ENCODE measurements at places on chromosomes 1 and 21.
A peak's percentile ranks its signal among the peaks of the same experiment; 100 is the strongest.

DNA sequence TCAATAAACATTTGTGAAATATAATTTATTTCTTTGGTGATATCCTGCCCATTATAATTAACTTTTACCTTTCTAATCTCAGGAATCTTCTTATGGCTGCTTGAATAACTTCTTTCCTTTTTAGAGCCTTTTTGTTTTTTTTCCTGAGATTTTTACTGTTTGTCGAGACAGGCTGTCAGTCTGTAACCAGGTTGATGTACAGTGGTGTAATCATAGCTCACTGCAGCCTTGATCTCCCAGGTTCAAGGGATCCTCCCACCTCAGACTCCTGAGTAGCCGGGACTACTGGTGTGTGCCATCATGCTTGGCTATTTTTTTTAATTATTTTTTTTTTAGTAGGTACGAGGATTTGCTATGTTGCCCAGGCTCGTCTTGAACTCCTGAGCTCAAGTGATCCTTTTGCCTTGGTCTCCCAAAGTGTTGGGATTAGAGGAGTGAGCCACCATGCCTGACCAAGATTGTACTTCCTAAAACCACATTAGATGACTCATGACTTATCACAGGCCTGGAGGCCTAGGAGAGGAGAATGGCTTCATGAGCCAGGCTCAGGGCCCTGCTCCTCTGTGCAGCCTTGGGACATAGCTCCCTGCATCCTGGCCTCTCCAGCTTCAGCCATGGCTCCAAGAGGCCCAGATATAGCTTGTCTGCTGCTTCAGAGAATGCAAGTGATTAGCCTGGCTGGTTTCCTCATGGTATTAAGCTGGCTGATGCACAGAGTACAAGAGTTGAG lies 48.6 kb downstream of the CTH start:
- peak; percentile 19 for DNase-seq

- DNase-seq = peak; percentile 13
These were observed 51.0 kb downstream of the CASQ2 start for GRCh38 chr1:115717541-115717940.

DNA sequence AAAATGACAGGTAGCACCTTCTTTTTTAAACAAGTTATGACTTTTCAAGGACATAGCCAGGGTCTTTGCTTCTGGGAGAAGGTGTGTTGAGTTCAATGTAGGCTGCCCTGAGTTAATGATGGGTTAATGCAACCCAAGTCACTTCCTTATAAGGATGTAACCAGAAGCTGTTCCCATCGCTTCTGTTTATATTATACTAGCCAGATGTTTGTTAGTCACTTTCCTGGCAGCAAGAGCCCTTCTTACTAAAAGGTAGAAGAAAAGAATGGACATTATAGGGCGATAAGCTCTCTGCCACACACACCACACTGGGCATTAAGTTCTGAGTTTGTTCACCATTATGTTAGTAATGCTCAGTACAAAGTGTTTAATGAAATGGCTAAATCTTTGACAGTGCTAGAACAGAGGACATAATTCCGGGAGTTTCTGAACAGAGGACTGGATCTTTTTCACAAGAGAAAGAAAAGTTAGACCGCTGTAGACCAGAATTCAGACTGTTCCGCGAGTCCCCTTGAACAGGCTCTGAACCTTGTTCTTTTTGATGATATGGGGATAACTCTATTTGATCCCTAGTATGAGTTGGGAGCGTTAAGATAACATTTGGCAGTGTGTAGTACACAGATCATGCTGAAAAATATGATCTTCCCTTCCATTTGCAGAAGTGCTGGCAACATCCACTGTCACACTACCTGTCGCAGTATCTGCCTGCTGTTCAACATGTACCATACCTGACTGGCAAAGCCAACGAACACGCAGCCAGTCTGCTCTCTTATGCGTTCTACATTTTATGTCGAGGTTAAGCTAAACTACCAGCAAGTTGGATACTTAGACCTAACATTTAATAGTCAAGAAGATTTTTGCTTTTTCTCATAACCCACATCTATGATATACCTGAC lies 41.0 kb downstream of the DEGS1 start:
- peak; percentile 21 for DNase-seq

- no peak for DNase-seq
These were observed 161.2 kb downstream of the PSMG1 start for GRCh38 chr21:39022035-39022434.

DNA sequence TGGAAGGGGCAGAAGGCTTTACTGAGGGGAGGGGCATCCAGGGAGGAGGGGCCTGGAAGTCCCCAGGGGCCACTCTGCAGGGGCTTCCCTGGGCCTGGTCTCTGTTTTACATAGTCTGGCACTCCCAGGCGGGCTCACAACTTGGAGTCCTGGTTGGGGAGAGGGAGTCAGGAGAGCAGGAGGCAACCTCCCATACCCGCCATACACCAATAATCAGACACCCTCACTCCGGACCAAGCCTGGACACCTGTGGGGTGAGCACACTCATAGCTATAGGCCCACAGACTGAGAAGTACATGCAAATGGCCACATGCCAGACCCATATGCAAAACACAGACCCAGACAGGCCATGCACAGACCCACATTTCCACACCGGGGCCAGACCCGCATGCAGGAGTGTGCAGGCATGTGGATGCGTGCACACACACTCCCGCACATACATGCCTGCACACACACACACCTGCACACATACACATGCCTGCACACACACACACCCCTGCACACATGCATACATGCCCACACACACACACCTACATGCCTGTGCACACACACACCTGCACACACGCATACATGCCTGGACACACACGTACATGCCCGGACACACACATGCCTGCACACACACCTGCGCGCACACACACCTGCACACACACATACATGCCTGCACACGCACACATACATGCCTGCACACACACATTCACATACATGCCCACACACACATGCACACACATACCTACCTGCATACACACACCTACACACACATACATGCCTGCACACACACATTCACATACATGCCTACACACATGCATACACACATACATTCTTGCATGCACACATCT lies 89.5 kb upstream of the RUNX3 start:
- no peak for DNase-seq

GRCh38 chr21:42271065-42271464 lies 44.1 kb downstream of the TFF3 start:
- no peak for DNase-seq

DNA sequence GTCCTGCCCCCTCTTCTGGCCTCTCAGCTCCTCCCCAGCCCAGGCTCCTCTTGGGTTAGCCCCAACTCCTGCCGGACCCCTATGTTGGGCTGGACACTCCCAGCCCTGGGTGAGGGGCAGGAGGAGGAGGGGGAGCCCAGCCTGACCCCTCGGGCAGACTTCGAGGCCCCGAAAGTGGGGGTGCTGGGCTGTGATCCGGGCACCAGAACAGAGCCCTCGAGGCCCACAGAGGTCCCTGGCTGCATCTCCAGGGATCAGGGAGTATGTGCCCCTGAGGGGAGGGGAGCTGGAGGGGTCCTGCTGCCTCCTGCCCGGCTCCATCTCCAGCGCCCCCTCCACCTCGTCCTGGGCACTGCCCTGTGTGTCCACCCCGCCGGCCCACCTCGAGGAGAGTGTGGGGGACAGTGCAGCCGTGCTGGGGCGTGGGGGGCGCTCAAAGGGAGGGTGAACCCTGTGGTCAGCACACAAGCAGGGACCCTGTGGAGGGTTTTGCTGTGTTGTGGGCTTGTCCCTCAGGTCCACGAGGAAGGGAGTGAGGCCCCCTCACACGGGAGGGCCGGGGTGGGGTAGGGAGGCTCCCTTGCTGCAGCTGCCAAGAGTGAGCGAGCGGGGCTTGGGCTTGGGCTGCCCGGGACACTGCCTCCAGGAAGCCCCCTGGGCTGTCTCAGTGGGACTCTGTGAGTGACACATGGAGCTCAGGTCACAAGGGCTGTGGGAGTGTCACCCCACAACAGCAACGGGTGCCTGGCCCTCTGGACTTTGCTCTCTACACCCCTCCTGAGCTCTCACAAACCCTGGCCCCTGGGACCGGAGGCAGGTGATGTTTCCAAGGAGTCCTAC lies 54.4 kb downstream of the COL18A1 start:
- no peak for DNase-seq

- no peak for DNase-seq
These were observed 35.7 kb upstream of the CAP1 start for GRCh38 chr1:40004857-40005256.

DNA sequence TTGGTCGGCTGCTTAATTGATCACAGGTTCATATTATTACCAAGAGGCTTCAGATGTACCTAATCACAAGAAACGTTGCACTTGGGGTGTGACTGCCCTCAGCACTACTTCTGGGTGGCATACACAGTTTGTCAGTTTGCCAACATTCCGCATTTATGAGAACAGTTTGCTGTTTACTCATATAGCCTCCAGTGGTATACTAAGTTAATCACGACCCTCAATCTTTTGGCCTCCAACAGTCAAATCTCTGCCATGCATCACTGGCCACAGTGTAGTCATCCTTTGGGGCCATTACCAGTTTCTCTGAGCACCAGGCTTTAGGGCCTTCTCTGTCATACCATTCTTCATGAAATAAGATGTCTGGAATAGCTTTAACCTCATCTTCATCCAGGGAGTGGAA lies 62.8 kb upstream of the BCL9 start:
- no peak for DNase-seq

GRCh38 chr1:117275055-117275454 lies 64.3 kb upstream of the VTCN1 start:
- no peak for DNase-seq

DNA sequence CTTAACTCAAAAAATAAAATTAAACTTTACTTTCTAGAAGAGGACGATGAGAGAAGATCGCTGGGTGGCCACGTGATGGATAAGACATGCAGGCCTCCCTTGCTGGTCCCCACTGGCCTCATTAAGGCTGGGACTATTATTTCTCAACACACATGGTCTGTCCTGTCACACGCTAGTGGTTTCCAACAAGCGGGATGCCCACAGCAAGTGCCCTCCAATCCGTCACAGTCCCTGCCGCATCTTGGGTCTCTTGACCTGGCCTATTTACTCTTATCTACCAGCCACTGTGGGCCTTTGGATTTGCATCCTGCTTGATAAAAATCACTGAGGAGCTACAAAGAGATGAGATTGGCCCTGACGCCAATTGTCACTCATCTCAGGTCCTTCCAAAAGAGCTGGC lies 30.0 kb downstream of the CAPZB start:
- no peak for DNase-seq

DNA sequence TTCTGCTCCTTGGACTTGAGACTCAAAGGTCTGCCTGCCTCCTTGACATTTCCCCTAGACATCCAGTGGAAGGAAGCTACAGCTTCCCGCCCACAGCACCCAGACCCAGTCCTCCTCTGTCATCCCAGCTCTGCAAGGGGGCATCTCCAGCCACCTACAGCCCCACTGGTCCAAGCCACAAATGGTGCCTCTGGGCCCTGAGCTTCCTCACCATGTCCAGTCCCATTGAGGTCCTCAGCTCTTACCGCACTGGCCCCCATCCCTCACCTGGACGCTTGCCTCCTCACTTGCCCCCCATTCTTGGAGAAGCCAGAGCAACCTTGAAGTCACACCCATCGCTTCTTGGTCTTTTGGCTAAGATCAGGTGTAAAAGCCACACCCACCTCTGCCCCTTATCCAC lies 13.2 kb downstream of the PODN start:
- no peak for DNase-seq

DNA sequence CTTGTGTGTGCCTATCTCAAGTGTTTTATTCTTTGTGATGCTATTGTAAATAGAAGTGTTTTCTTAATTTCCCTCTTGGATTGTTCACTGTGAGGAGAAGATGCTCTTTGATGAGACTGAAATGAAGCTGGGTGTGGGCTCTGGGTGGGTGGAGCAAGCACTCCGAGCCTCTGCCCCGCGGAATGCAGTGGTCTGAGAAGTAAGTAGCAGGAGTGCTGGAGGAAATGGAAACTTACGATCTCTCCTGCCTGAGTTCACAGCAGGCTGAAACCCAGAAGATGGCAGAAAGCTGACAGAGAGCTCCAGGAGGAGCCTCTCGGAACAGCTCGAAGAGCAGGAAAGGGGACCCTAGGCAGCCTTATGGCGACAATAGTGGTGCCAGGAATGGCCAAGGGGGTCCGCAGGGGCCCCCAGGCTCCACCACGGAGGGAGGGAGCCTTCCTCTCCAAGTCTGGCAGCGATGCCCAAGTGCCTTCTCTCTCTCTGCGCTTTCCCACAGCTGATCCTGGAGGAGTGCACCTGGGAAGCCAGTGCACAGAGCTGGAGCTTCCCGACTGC lies 126.8 kb upstream of the COL6A1 start:
- DNase-seq = no peak

DNA sequence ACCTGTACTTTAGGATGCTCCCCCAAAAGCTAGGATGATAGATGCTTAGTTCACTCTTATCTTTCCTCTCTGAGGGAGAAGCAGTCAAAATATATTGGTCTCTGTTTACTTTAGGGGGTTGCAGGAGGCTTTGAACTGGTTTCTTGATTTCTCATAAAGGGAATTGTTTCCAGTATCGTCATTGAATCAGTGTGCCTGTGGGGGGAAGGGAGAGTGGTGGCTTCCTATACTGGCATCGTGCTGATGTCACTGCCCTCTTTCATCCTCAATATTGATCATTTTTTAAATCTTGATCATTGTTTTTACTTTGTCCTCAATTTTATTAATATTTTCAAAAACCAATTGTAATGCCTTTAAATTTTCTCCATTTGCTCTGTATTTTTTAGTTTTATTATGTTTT lies 40.2 kb upstream of the CFHR3 start:
- no peak for DNase-seq

GRCh38 chr1:170619241-170620028 lies 44.5 kb upstream of the PRRX1 start:
- DNase-seq = no peak

Data from ACHN (cell line).